ENCODE measurements at places on chromosomes 5 and 9. TPM values are rescaled to one million over a fixed set of nuclear protein-coding genes. Genes with fewer than 3 reads are reported as not detected.

Gene RNF208
- total RNA-seq, result 1.8 TPM

Gene CDH18
- 69.4 TPM for total RNA-seq

Gene PDGFRB
- 28.6 TPM for total RNA-seq

Gene SERF1B
- total RNA-seq, result 75.7 TPM

Gene HK3
- total RNA-seq, result 1.2 TPM

Gene IL6ST
- 81.9 TPM for total RNA-seq

Gene BBLN
- 62.7 TPM for total RNA-seq

Gene LRRC70
- total RNA-seq, result 4.8 TPM

Gene ISL1
- 20.3 TPM for total RNA-seq

Gene MED10
- 17.8 TPM for total RNA-seq

Gene FOXD4L3
- total RNA-seq, result 0.23 TPM

Gene MYMK
- total RNA-seq, result not detected

Gene PPP3R2
- 0.92 TPM for total RNA-seq

Gene PCDHB11
- 14.8 TPM for total RNA-seq

Gene TRIM14
- total RNA-seq, result 2.8 TPM

Gene IFNA2
- total RNA-seq, result not detected

Gene PRDM9
- not detected for total RNA-seq

Gene FOXD4
- total RNA-seq, result 1.6 TPM

Gene ACOT12
- total RNA-seq, result 5.1 TPM

Gene MRRF
- 25.1 TPM for total RNA-seq

Gene SNAPC3
- total RNA-seq, result 75.0 TPM

Gene WNT8A
- 0.23 TPM for total RNA-seq

Gene CACFD1
- total RNA-seq, result 23.1 TPM

Gene PITX1
- not detected for total RNA-seq

Gene LHX2
- total RNA-seq, result 8.3 TPM

Gene PTPRD
- 248 TPM for total RNA-seq

Gene PCDHGA1
- 4.2 TPM for total RNA-seq

Gene DCTN4
- 107 TPM for total RNA-seq

Gene FAM200C
- 28.6 TPM for total RNA-seq

Gene C5orf34
- 4.4 TPM for total RNA-seq

Gene ZNF483
- total RNA-seq, result 65.7 TPM

Gene ABITRAM
- 9.2 TPM for total RNA-seq

Gene HSPB3
- not detected for total RNA-seq

Gene SV2C
- total RNA-seq, result 34.4 TPM

Gene OR1Q1
- total RNA-seq, result not detected

Gene FOXD4L6
- 0.46 TPM for total RNA-seq

Gene ABCA1
- total RNA-seq, result 32.5 TPM

Gene MARCOL
- total RNA-seq, result not detected

Gene ARPC5L
- 17.8 TPM for total RNA-seq

Gene CCNI2
- total RNA-seq, result 1.8 TPM

All from diencephalon (tissue), 1 donor.